GM12878 (cell line): ENCODE measurements at places on chromosomes 6 and 20.

GRCh38 chr20:20896606-20897005 is 184.2 kb upstream of the RALGAPA2 start:
- H3K36me3 ChIP-seq: no peaks in the 10 kb centered on the region
- H3K4me3 ChIP-seq: no peak overlapping the region
- DNase-seq: no peak
- H3K27me3 ChIP-seq: no peaks in the 10 kb centered on the region

GRCh38 chr6:37239526-37239925 is 18.0 kb upstream of the TBC1D22B start:
- no peak overlapping the region for H3K27ac ChIP-seq
- no peaks in the 10 kb centered on the region for H3K36me3 ChIP-seq
- no peaks in the 10 kb centered on the region for H3K27me3 ChIP-seq
- H3K4me1 ChIP-seq: peaks cover 9% of the 10 kb centered on the region; the same call in 1 of the 2 replicates
- no peak overlapping the region for H3K4me3 ChIP-seq
- DNase-seq: no peak

DNA sequence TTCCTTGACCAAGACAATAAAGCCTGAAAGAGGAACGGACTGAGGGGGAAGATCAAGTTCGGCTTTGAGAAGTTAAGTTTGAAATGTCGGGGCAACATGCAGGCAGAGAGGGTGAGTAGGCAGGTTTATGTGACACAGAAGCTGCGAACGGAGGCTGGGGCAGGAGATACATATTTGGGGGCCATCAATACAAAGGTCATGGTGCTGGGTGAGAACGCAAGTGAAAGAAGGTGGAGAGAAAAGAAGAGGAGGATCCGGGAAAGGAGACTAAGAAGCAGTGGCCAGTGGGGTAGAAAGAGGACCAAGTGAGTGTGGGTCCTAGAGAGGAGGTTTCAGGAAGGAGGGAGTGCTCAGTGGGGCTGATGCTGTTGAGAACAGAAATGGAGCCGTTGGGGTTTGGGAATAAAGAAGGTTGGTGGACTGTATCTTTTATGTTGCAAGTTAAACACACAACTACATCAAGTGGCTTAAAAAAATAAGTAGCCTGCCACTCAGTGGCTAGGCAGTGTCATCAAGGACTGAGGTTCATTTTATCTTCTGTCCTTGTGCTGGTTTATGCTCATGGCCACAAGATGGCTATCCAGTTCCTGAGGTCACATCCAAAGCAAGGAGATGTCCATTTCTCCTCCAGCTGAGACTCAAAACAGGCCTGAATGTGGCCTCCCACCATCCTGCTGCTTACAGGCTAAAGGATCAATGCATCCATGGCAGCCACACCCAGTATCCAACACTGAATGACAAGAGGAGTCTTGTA is 1.7 kb upstream of the BLCAP start:
- H3K36me3 ChIP-seq: no peaks in the 10 kb centered on the region
- H3K4me1 ChIP-seq: peaks cover 19% of the 10 kb centered on the region

DNA sequence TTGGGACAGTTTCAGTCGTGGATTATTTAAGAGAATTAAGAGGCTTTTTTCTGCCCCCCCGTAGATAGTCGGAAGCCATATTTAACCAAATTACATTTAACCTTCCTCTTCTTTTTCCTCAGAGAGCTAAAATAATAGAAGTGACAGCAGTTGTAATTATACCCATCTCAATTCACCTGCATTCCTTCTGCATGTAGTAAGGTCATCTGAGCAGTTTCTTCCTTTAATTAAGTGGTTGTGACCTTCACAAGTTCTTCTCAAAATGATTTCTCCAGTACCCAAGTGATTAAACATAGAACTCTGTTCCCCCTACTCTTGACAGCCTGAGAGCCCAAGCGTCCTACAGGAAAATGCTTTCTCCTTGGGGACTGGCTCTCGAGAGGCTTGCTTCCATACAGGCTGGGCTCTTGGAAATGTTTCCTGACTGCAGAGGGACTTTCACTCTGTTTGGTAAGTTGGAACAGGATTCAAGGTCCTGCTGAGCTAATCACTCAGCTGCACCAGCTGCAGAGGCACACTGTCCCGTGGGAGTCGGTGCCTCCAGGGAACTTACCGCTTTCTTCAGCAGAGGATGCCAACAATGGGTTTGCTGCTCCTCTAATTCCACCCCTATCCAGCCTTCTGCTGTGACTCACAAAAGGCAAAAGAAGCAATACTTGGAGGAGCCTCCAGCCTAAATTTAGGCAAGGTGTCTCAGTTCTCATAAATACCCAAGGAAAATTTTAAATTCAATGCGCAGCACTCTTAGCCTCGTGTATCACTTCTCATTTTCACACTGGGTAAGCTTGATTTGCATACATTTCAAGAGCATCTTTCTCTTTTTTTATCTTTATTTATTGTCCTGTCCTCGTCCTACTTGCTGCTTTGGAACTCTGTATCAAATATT is 414.9 kb downstream of the KIF16B start:
- DNase-seq: peak; percentile 25
- H3K27ac ChIP-seq: no peak overlapping the region
- H3K27me3 ChIP-seq: no peaks in the 10 kb centered on the region
- H3K36me3 ChIP-seq: no peaks in the 10 kb centered on the region

- no peak overlapping the region for H3K4me3 ChIP-seq
Measured at GRCh38 chr20:20259533-20259932, 108.4 kb upstream of the INSM1 start.

DNA sequence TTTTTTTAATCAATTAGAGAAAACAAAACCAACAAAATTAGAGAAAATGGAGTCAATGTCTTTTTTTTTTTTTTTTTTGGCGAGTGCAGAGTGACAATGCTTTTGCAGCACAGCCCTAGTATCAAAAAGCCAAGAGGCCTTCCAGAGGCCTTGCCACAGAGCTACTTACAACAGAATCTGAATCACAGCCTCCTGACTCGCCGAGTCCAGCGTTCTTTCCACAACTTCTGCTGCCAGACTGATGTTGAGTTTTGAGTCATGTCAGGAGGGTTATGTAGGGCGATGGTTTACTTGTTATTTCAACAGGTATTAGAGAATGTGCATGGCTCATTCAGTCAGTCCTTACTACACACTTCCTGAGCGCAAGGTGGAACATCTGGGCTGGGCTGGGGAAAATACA is 88.6 kb downstream of the FNDC1 start:
- no peaks in the 10 kb centered on the region for H3K36me3 ChIP-seq
- H3K27ac ChIP-seq: no peak overlapping the region
- no peaks in the 10 kb centered on the region for H3K4me1 ChIP-seq
- no peak overlapping the region for H3K4me3 ChIP-seq

GRCh38 chr20:33348136-33348937 is 53.0 kb downstream of the CDK5RAP1 start:
- DNase-seq: no peak
- H3K4me1 ChIP-seq: no peaks in the 10 kb centered on the region
- H3K27ac ChIP-seq: no peak overlapping the region
- H3K36me3 ChIP-seq: no peaks in the 10 kb centered on the region; the same call in 1 of the 2 replicates

DNA sequence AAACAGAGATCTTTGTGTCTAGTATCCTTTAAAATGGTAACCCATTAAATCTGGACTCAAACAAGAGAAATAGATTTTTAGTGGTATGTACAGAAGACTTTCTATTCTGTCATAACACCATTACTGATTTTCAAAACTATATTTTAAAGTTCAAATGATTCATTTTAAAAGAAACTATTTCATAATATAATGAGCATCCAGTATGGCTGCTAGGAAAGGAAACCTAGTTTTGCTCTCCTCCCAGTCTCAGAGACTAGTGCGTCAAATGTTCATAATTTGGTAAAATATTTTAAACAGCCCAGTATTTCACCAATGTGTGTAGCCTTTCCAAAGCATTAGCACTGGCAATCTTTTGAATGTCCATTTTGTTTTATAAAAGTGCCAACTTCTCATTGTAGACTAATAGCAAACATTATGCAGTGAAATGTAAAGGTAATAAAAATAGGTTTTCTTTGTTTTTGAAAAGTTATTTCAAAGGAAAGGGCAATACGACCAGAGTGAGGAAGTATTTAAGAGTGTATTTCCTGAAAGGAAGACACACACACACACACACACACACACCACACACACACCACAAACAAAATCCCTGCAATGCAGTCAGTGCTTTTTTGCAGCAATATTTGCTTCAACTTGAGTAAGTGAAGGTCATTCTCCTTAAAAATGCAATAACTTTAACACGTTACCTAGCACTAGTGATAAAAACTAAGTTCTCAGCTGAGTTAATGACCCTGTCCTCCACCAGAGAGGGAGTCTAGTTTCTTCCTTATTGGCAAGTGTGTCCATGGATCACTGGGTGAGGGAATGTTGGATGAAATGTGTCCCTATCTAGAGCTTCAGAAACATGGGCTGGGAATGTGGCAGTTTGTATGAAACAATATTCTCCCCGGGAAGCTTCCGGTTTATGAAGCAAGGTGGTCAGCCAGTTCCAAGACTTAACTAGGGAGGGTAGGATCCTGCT is 4.6 kb downstream of the PPP1R3G start:
- H3K4me3 ChIP-seq: no peak overlapping the region
- no peak overlapping the region for H3K27ac ChIP-seq
- H3K4me1 ChIP-seq: peaks cover 39% of the 10 kb centered on the region
- no peaks in the 10 kb centered on the region for H3K36me3 ChIP-seq
- no peak for DNase-seq

DNA sequence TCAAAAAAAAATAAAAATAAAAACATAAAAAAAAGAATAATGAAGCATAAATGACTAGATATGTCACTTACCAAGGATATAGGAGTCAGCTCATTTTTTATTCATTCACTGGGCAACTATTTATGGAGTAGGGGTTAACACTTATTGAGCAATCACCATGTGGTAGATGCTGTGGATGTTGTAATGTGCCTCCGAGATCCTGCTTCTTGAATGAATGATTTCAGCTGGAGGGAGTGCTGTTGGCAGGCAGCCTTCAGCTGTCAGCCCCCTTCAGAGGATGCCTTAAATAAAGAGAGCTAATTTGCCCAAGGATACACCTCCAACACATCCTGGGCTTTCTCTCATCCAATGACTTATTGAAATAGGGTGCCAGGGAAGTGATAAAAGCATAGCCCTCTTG is 229.5 kb upstream of the DTNBP1 start:
- H3K36me3 ChIP-seq: no peaks in the 10 kb centered on the region
- H3K4me3 ChIP-seq: no peak overlapping the region
- no peak for DNase-seq
- no peak overlapping the region for H3K27ac ChIP-seq

GRCh38 chr6:56549014-56549413 is 93.7 kb downstream of the DST start:
- peaks cover 3% of the 10 kb centered on the region for H3K36me3 ChIP-seq
- H3K27ac ChIP-seq: no peak overlapping the region
- H3K4me3 ChIP-seq: no peak overlapping the region
- H3K4me1 ChIP-seq: peaks cover 9% of the 10 kb centered on the region; the same call in 1 of the 2 replicates
- no peak for DNase-seq

DNA sequence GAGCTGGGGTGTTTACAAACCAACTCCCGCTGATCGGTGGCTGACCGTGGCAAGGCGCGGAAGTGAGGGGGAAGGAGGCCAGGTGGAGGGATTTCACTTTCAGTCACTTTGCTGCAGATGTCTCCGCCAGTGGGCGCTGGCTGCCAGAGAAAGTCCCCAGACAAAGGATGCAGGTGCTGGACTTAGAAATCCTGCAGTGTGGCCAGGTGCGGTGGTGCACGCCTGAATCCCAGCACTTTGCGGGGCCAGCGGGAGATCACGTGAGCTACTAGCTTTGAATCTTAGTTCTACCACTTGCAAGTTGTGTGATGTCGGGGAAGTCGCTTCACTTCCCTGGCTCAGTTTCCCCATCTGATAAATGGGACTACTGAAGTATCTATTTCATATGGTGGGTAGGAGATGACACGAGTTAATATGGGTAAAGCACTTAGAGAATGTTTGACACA is 180.4 kb downstream of the ZNF217 start:
- no peaks in the 10 kb centered on the region for H3K27me3 ChIP-seq
- DNase-seq: peak; percentile 52
- no peaks in the 10 kb centered on the region for H3K36me3 ChIP-seq
- H3K4me3 ChIP-seq: no peak overlapping the region
- H3K27ac ChIP-seq: no peak overlapping the region

DNA sequence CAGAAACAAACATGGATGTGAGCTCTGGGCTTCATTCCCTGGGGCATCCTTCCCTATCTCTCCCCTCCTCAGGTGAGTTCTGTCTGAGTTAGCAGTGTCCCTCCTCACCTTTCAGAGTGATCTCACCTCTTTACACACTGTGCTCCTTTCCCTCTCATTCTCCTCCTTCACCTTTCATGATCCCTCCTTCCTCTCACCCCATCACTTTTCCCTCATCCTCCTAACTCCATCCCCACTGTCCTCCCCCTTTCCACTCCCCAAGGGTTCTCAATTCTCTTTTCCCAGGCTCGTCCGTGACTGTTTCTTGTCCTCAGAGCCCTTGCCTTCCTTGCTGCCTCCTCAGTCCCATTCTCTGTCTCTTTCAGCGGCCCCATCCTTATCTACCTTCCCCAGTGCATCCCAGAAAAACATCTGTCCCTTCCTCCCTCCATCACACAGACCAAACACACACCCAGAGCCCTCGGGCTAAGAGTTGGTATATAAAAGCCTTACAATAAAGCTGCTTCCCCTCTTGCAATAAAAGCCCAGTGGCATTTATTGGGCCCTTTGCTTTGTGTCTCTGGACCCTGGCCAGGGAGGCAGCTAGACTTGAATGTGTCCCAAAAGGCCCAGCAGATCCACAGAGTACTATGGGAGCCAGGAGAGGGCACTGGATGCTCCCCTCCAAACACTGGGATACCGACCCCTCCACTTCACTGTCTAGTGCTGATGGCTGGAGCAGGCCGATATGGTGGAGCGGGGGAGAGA is 1.9 kb downstream of the RNF39 start:
- H3K36me3 ChIP-seq: no peaks in the 10 kb centered on the region
- peaks cover 19% of the 10 kb centered on the region for H3K27me3 ChIP-seq
- H3K4me3 ChIP-seq: no peak overlapping the region
- no peaks in the 10 kb centered on the region for H3K4me1 ChIP-seq
- DNase-seq: no peak

DNA sequence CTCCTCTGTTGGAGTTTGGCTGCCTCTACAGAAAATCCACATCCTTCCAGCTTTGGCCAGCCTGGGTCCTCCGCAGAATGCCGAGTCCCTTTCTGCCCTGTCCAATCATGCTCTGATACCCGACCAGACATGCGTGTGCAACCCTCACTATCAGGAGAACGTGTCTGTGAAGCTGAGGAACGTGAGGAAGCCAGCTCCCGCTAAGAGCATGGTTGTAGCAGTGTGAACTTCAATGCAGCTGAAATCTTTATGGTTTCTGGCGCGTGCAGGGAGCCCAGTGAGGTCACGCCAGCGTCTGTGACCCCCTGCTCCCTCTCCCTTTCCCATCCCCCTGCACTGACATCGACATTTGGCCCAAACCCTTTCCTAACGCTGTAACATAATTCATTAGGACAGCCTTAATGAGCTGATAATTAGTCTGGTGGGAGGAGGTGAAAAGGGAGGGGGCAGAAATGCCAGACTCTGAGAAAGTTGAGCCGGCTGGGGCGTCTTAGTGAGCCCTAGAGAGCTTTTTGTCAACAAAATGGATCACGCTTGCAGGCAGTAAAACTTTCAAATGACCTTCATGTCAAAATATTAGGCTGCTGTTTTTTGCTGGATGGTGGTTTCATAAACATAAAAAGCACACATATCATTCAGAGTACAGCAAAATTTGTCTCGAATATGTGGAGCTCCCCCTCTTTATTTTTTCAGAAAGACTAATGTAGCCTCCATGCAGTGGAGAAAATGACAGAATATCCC is 423.3 kb downstream of the QKI start:
- no peak for DNase-seq
- H3K36me3 ChIP-seq: no peaks in the 10 kb centered on the region
- H3K4me1 ChIP-seq: peaks cover 6% of the 10 kb centered on the region
- H3K27me3 ChIP-seq: no peaks in the 10 kb centered on the region; the same call in 1 of the 2 replicates
- no peak overlapping the region for H3K4me3 ChIP-seq
